Stimulated activated CD4-positive, alpha-beta T cell treated with anti-CD3 and anti-CD28 coated beads, Interleukin-12 subunit alpha, Interleukin-12 subunit beta, amount 100 ng/mL, for 4 hours (primary cell): ENCODE measurements at places on chromosomes 6 and 20.

DNA sequence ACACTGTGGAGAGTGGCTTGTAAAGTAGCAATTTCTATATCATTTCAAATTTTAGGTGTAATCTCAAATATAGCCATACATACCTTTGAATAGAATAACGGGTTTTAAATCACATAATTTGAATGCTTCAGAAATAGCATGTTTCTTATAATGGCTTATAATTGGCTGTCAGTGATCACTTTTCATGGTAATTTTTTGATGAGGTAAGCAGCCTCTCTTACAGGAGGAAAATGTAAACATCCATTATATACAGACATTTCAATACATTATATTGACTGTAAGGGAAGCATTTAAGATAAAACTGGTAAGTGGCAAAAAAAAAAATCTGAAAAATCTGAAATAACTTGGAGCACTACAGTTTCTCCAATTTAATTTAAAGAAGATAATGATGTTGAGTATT, 67.8 kb upstream of the PHACTR2 start:
- DNase-seq = no peak

- DNase-seq = no peak
Observed at GRCh38 chr6:148500402-148500801, 157.8 kb downstream of the SASH1 start.

- DNase-seq = no peak
Observed at GRCh38 chr20:46284040-46284427, 24.3 kb downstream of the CDH22 start.

DNA sequence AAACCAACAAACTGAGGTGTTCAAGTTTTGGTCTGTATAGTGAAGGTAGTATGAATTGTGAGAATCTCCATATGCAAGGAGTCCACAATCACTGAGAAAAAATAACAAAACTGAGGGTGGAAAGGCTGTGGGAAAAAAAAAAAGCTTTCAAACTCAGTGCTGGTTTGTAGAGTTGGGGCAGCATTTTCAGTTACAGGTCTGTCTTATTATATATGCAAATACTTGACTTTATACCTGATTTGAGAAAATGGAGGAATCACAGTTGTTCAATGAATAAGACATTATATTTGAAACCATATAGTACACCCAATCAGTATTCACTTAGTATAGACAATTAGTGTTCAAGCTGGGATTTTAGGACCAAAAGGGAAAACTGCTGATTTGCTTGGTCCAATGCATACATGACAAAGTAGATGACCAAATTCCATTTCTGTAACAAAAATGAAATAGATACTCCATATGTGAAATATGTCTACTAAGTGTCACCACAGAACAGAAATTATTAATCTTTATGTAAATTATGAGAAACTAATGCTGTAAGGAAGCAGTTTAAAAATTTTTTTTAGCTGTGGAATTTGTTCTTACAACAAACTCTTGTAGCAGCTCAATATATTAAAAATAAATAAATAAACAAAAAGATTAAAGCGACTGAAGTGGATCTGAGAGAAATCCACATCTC, 187.7 kb downstream of the ASCC3 start:
- no peak for DNase-seq

DNA sequence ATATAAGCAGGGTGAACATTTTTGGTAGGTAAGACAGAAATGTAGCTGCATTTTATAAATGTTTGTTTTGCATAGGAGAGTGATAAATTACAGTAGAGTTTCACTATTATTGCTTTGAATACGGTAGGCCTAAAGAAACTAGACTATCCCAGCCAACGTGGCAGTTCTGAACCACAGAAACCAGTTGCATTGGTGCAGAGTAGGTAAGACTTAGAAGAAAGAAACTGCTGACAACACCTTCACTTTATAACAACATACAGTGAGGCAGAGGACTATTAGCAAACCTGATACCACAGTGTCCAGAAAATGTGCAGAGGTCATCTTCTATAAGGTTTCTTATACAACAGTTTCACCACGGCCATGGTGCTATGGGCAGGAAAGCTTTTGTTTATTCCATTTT, 566.1 kb downstream of the KIF16B start:
- DNase-seq = no peak

DNA sequence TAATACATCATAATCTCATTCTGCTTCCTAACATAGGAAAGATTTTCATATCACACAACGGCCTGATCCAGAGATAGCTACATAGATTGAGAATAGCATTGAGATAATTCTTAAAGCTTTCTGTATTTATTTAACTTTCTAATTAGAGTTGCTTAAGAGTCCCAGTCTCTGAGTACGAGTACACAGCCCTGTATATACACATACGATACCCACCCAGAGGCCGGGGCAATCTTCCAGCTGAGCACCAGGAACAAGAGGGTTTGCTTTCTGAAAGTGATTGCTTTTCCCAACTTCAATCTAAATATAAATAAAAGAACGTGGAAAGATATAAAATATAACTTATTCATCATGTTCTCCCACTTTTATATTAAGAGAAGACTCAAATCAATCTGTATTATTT, 313.8 kb downstream of the COL12A1 start:
- no peak for DNase-seq

DNA sequence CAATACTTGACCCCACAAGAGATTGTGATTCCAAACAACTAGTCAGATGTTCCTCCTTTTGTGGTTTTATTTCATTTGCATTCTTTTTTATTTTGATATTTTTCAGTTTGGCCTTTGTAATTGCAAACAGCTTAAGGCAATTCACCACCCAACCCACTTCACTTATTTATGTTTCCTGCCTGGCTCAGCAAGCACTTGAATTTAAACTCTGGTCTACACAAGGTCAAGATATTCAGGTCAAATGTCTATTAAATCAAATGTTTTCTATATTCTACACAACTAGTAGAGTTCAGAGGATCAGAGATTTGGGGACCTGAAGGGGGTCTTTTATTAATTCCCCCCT, 100.1 kb downstream of the SGK1 start:
- DNase-seq = no peak

DNA sequence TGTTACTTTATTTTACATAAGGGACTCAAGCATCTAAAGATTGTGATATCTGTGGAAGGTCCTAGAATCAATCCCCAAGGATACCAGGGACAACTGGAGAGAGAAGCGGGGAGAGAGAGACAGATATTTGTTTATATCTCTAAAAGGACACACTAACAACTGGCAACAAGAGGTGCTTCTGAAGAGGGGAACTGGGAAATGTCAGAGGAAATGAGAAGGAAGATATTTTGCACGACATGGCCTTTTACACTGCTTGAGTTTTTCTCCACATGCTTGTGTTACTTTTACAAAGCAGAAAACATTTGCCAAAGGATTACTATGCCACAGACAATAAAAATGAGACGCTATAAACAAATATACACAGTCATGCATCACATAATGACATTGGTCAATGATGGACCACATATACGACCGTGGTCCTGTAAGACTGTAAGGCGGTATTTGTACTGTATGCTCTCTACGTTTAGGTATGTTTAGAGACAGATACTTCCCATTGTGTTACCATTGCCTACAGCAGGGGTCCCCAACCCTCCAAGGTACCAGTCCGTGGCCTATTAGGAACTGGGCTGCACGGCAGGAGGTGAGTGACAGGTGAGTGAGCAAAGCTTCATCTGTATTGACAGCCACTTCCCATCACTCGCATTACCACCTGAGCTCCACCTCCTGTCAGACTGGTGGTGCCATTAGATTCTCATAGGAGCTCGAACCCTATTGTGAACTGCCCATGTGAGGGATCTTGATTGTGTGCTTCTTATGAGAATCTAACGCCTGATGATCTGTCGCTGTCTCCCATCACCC, 64.6 kb upstream of the PTPN1 start:
- no peak for DNase-seq

GRCh38 chr20:24700166-24700860, 230.9 kb downstream of the SYNDIG1 start:
- no peak for DNase-seq

DNA sequence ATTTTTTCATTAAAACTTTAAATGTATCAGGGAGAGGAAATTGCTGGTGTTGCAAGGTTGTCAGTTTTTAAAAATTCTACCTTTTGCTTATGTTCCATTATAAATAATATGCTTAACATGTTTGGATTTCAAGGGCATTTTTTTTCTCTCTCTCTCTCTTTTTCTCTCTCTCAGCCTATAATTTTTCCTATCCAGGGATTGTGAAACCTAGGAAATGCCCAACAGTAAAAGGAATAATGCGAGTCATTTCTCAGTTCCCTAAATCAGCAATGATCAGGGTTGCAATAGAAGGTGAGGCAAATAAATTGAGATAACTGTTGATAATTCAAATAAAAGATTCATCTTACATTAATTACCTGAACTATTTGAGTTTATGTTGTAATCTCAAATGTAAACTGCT, 53.2 kb upstream of the IFNGR1 start:
- DNase-seq = no peak

DNA sequence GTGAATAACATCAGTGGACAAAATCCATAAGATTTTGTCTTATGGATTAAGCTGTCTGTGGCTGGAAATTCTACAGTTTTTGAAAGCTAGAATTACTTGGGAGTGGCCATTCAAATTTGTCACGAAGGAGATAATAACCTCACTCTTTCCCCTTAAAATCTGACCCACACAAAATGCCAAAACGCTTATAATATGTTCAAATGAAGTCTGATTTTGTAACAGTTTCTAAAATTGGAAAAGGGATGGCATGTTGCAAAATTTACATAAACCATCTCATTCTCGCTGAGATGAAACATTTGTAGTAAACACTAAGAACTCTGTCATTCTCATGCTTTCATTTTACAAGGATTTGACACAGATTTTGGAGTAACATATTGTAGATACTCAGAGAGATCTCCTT, 112.7 kb downstream of the GJA1 start:
- DNase-seq = no peak

DNA sequence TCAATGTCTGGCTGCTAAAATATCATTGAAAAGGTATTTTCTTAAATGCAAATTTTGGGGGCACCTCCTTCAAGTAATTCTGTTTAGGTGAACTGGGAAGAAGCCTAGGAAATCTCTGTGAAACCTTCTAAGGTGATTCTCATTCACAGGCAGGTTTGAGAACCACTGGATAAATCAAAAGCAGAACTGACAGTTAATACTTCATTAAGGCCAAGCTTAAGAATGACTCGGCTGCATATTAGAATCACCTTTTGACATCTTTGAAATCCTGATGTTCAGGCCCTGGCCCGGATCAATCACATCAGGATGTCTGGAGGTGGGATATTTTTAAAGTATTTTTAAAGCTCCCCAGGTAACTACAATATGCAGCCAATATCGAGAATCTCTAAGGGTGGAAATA, 50.6 kb downstream of the FKBP1C start:
- no peak for DNase-seq

- DNase-seq = no peak
Observed at GRCh38 chr20:2874456-2874855, 1.2 kb downstream of the PTPRA start.
